Transverse colon (tissue), 4 donors: ENCODE measurements at places on chromosomes 11 and 22. TPM values are rescaled to one million over a fixed set of nuclear protein-coding genes. Genes with fewer than 3 reads are reported as not detected.
A peak's percentile ranks its signal among the peaks of the same experiment; 100 is the strongest.

GRCh38 chr11:95720195-95720594 lies 69.4 kb downstream of the FAM76B start:
- H3K4me3 ChIP-seq: no peak overlapping the region
- no peaks in the 10 kb centered on the region for H3K36me3 ChIP-seq
- no peaks in the 10 kb centered on the region for H3K27me3 ChIP-seq
- DNase-seq: no peak

Gene YWHAH
- total RNA-seq: 127 TPM

DNA sequence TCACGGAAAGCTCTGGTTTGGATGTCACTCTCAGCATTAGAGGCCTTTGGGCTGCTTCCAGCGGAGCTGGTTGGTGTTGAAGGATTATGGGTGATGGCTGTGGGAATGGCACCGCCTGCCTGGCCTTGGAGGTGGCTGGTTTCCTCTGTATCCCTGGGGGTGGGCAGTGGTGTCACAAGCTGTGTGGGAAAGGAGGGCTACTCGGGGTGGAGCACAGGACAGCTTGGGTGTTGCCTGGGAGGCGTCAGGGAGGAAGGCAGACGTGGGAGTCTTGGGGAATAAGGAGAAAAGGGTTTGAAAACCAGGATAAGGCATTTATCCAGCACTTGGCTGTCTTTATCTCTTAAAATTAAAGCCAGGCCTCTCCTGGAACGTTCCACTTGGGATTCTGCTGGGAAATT lies 71.8 kb downstream of the ADAMTS15 start:
- no peaks in the 10 kb centered on the region for H3K27me3 ChIP-seq
- H3K4me3 ChIP-seq: no peak overlapping the region
- H3K27ac ChIP-seq: no peak overlapping the region

Gene LMNTD2
- total RNA-seq: 14.8 TPM

DNA sequence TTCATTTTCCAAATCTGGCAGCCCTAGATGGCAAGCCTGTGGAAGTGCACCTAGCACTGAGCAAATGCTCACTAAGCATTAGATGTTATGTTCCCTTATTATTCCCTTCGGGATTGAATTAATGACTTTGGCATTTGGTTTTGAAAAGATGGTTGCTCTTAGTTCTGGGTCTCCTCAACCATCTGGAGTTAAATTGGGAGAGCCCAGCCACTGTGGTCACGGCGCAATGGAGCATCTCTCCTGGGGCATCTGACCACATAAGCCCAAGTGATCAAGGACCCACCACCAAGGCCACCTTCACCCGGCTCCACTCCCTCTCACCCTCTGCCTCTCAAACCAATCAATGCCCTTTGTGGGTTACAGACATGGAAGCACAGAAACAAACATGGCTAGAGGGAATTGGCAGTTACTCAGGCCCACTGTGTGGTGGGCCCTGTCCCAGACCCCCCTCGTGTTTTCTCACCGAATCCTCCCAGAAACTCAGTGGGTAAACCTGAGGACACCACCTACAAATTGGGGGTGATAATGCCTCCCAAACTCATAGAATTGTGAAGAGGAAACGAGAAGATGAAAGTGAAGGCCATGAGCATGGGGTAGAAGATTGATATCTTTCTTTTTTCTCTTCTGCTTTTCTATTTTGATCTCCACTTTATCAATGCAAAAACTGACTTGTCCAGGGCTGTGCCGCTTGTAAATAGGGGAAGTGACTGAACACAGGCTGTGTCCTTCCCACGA lies 52.2 kb downstream of the IRAG1 start:
- H3K4me1 ChIP-seq: peaks cover 8% of the 10 kb centered on the region
- no peaks in the 10 kb centered on the region for H3K36me3 ChIP-seq
- no peaks in the 10 kb centered on the region for H3K27me3 ChIP-seq
- peak overlapping the region; percentile 55 for H3K27ac ChIP-seq

- H3K4me3 ChIP-seq: no peak overlapping the region
- no peak for DNase-seq
- H3K27me3 ChIP-seq: no peaks in the 10 kb centered on the region
- no peaks in the 10 kb centered on the region for H3K36me3 ChIP-seq
- peak overlapping the region; percentile 58 for H3K27ac ChIP-seq
These were observed 4.2 kb downstream of the AMPD3 start for GRCh38 chr11:10459029-10459970.

DNA sequence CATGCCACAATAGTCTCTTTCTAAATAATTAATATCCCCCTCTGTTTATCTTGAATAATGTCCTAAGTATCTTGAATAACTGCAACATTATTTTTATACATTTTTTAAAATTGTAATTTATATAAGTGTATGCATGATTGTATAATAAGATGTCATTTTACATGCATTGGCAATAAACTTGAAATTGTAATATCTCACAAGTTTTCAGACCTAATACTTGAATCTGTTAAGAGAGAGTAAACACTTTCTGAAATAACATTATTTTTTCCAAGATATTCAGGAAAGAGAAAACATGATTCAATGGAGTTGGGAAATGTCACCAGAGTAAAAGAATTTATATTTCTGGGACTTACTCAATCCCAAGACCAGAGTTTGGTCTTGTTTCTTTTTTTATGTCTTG lies at the start of gene OR4D11:
TSS of gene OR4D11 (plus strand) at position 301 of the 400 bp plus-strand sequence. CDS start at position 301, 0 bp downstream.
- DNase-seq: no peak
- no peak within 1 kb of the TSS for H3K27ac ChIP-seq
- H3K27me3 ChIP-seq: peaks cover 8% of the 10 kb centered on the region
- no peak within 1 kb of the TSS for H3K4me3 ChIP-seq

DNA sequence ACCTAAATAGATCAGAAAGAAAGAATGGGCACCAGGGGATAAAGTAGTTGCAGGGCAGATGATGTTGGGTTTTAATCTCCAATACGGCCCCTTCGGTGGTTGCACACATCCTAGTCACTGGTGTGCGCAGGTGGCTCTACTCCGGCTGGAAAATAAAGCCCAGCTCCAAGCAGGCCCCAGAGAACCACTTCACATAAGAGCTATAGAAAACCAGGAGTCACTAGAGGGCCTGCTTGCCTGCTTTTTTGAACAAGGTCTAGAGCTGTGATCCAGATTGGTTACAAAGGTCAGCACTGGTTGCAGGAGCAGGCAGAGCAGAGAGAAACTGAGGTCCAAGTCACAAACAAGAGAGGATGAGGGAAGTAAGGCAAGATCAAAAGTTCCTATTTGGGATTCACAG lies 41.5 kb upstream of the MS4A8 start:
- H3K27ac ChIP-seq: no peak overlapping the region
- DNase-seq: peak; percentile 24
- no peaks in the 10 kb centered on the region for H3K36me3 ChIP-seq

Gene PAFAH1B2
- total RNA-seq: 70.7 TPM

DNA sequence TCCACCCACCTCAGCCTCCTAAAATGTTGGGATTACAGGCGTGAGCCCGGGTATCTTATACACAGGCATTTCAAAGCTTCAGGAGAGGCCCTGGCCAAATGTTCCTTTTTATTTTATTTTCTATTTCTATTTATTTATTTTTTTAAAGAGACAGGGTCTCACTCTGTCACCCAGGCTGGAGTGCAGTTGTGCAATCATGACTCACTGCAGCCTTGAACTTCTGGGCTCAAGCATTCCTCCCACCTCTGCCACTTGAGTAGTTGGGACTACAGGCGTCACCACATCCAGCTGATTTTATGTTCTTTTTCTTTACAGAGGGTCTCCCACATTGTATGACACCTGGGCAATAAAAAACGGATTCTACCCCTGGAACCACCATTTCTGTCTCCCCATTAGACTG lies 71.2 kb downstream of the FBXO7 start:
- H3K4me1 ChIP-seq: no peaks in the 10 kb centered on the region
- no peaks in the 10 kb centered on the region for H3K36me3 ChIP-seq
- no peak for DNase-seq
- H3K27me3 ChIP-seq: no peaks in the 10 kb centered on the region
- no peak overlapping the region for H3K4me3 ChIP-seq
- peak overlapping the region; percentile 57 for H3K27ac ChIP-seq

DNA sequence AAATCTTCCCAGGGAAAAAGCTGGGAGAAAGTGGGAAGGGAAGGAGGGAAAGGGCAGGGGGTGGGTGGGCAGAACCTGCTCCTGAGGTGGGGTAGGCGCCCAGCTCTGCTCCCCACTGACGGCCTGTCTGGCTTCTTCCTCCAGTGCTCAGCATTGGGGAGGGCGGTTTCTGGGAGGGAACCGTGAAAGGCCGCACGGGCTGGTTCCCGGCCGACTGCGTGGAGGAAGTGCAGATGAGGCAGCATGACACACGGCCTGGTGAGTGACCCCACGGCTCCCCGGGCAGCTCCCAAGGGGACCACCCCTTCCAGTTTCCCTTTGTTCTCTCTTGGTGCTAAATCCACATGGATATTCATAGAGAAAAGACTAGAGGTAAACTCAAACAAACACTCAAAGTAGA lies 25.9 kb downstream of the SHANK3 start:
- DNase-seq: no peak
- H3K4me1 ChIP-seq: peaks cover 12% of the 10 kb centered on the region
- H3K27ac ChIP-seq: no peak overlapping the region
- H3K27me3 ChIP-seq: no peaks in the 10 kb centered on the region
- H3K36me3 ChIP-seq: no peaks in the 10 kb centered on the region

GRCh38 chr11:78069465-78069864 lies 5.8 kb downstream of the THRSP start:
- no peak overlapping the region for H3K4me3 ChIP-seq
- peaks cover 5% of the 10 kb centered on the region for H3K36me3 ChIP-seq
- H3K27me3 ChIP-seq: no peaks in the 10 kb centered on the region

DNA sequence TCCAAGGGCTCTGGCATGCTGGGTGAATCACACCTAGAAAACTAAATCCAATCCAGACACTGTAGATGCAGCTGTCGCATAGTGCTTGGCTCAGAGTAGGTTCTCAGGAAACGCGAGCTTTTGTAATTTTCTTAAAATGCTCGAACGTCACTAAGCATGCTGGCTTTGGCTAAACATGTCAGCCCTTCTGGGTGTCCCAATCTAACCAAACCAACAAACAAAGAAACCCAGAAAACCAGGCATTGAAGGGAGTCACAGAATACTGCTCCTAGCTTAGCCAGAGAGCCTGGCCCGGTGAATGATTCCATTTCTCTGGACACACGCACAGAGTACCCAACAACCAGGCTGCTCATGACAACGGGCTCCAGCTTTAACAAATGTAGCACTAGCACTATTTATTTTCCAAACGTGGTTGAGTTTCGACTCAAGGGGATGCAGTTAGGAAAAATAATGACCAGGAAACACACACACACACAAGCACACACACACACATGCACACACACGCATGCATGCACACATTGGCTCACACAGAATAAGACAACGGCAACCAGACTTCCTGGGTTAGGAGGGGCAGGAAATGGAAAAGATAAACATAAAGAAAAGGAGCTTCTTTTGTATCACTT lies 492.6 kb downstream of the MIAT start:
- no peaks in the 10 kb centered on the region for H3K4me1 ChIP-seq
- no peak overlapping the region for H3K4me3 ChIP-seq
- DNase-seq: no peak
- H3K27ac ChIP-seq: no peak overlapping the region

- DNase-seq: no peak
- H3K36me3 ChIP-seq: no peaks in the 10 kb centered on the region
- H3K4me3 ChIP-seq: no peak overlapping the region
- no peak overlapping the region for H3K27ac ChIP-seq
These were observed 28.0 kb upstream of the L3MBTL2 start for GRCh38 chr22:41177040-41177621.

DNA sequence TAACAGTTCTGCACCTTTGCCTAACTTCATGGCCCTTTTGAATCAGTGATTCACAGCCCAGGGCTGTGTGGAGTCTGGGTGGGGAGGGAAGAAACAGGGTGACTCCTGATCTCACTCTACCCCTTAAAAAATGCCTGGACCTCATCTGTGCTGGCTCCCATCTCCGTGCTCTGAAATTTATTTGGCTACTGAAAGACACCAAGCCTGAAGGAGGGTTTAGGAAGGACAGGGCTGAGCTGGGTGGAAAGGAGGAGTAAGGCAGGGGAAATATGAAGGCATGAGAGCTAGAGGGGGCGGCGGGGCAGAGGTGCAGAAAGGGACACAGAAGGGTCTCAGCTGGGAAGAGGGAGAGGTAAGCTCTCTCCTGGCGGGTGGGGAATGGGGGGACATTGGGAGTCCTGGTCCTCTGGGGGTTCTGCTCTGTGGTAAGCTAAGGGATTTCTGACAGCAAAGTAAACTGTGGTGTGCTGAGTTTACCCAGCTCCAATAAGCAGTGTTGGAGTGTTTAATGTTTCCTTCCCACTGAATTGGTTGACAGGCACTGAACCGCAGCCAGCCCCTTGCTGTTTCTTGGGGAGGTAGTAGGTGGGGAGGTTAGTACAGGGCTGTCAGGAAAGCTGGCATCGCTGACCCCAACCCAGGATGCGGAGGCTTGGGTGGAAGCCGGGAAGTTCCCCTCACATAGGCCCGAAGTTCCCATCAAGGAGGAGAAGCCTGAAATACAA lies 71.1 kb downstream of the RPUSD4 start:
- no peaks in the 10 kb centered on the region for H3K36me3 ChIP-seq
- H3K4me3 ChIP-seq: no peak overlapping the region
- no peaks in the 10 kb centered on the region for H3K27me3 ChIP-seq
- H3K4me1 ChIP-seq: peaks cover 50% of the 10 kb centered on the region
- H3K27ac ChIP-seq: peak overlapping the region; percentile 82

- no peaks in the 10 kb centered on the region for H3K27me3 ChIP-seq
- peaks cover 32% of the 10 kb centered on the region for H3K36me3 ChIP-seq
- peak overlapping the region; percentile 75 for H3K27ac ChIP-seq
These were observed 19.3 kb downstream of the POLR3H start for GRCh38 chr22:41524809-41525449.

Gene FXYD2
- total RNA-seq: 1.2 TPM

Gene UBQLN3
- total RNA-seq: not detected
